ENCODE measurements at places on chromosomes 13 and 19. TPM values are rescaled to one million over a fixed set of nuclear protein-coding genes. Genes with fewer than 3 reads are reported as not detected.

Gene CA11
- 6.0 TPM for total RNA-seq

Gene FLT1
- total RNA-seq: 18.1 TPM

Gene ICAM1
- total RNA-seq: 12.2 TPM

DNA sequence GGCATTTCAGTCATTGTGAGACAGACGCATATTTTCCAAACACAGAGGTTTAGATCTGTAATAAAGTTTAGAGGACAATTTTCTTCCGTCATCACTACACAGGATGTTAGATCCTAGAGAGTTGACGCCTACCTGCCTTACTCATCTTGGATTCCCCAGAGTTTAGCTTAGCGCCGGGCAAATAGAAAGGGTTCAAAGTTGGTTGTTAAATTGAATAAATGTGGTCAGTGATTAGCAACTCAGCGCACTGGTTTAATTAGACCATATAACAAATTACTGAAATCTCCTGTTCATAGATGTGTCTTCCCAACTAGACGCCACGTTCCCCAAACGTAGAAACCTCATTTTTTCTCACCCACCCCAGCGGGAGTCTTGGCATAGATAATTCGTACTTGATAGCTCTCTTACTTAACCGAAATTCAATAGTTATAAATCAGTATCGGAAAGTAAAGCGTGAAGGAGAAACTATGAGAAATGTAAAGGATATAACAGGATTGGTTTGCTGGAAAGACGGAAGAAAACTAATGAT is 726 bp upstream of the UFM1 start:
- no peak for DNase-seq
- H3K4me1 ChIP-seq: peaks cover 11% of the 10 kb centered on the region
- H3K36me3 ChIP-seq: no peaks in the 10 kb centered on the region
- peak overlapping the region; percentile 7 for H3K4me3 ChIP-seq
- H3K27ac ChIP-seq: peak overlapping the region; percentile 91

Gene PPP2R1A
- 389 TPM for total RNA-seq

- no peaks in the 10 kb centered on the region for H3K36me3 ChIP-seq
- no peak overlapping the region for H3K4me3 ChIP-seq
- H3K27me3 ChIP-seq: no peaks in the 10 kb centered on the region
- no peak overlapping the region for H3K27ac ChIP-seq
- no peaks in the 10 kb centered on the region for H3K4me1 ChIP-seq
Measured at GRCh38 chr13:114054264-114054663, 78.2 kb downstream of the RASA3 start.

Gene ZNF682
- total RNA-seq: 6.9 TPM

Gene ZNF575
- 2.9 TPM for total RNA-seq

Gene LGI4
- 1.0 TPM for total RNA-seq

Gene CCDC194
- total RNA-seq: 2.8 TPM

GRCh38 chr13:88651531-88651930 is 980.4 kb downstream of the SLITRK5 start:
- no peak overlapping the region for H3K27ac ChIP-seq
- H3K36me3 ChIP-seq: no peaks in the 10 kb centered on the region
- DNase-seq: no peak
- H3K27me3 ChIP-seq: no peaks in the 10 kb centered on the region

Gene RCBTB2
- total RNA-seq: 12.6 TPM

GRCh38 chr19:34490141-34490766 is 8.7 kb downstream of the WTIP start:
- H3K27ac ChIP-seq: no peak overlapping the region
- H3K36me3 ChIP-seq: no peaks in the 10 kb centered on the region
- H3K4me1 ChIP-seq: no peaks in the 10 kb centered on the region
- H3K4me3 ChIP-seq: no peak overlapping the region
- no peaks in the 10 kb centered on the region for H3K27me3 ChIP-seq
- no peak for DNase-seq

Gene P2RY11
- total RNA-seq: 9.3 TPM

DNA sequence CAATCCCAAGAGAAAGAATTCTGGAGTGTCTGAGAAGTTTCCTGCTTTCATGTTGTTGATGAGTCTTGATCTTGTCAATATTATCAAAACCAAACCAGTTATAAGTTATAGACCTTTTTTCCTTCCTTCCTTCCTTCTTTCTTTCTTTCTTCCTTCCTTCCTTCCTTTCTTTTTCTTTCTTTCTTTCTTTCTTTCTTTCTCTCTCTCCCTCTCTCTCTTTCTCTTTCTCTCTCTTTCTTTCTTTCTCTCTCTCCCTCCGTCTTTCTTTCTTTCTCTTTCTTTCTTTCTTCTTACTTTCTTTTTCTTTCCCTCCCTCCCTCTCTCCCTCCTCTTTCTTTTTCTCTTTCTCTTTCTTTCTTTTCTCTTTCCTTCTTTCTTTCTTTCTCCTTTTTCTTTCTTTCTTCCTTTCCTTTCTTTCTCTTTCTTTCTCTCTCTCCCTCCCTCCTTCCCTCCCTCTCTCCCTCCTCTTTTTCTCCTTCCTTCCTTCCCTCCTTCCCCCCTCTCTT is at the start of gene OR7G3:
OR7G3 (minus strand) TSS at position 51 of the 506 bp plus-strand sequence; CDS start at position 51, 0 bp downstream.
- H3K27me3 ChIP-seq: peaks cover 10% of the 10 kb centered on the region
- no peaks in the 10 kb centered on the region for H3K4me1 ChIP-seq
- no peak within 1 kb of the TSS for H3K27ac ChIP-seq
- no peak within 1 kb of the TSS for H3K4me3 ChIP-seq

DNA sequence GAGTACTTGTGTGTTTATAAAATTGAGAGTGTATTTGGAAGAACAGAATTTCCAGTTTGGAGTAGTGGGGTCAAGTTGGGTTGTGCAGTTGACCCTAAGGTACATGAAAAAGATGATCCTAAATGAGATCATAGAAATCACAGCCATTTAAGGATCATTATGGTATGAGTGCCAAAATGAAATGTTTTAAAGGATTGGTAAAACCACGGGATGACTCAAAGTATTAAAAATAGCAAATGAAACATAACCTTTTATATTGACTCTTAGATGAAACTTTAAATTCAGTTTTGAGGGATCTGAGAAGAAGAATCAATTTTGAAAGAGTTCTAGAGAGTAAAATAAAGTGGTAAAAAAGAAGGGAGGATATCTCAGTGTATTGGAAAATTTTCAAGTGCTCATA is 773.8 kb downstream of the GPC5 start:
- no peak overlapping the region for H3K27ac ChIP-seq
- H3K4me1 ChIP-seq: no peaks in the 10 kb centered on the region
- no peak for DNase-seq

Gene APOC4
- total RNA-seq: 0.83 TPM

- H3K4me3 ChIP-seq: no peak overlapping the region
- H3K36me3 ChIP-seq: no peaks in the 10 kb centered on the region
- H3K27me3 ChIP-seq: peaks cover 39% of the 10 kb centered on the region
- no peak for DNase-seq
- no peak overlapping the region for H3K27ac ChIP-seq
- H3K4me1 ChIP-seq: peaks cover 9% of the 10 kb centered on the region
Measured at GRCh38 chr13:87678372-87678752, 7.2 kb downstream of the SLITRK5 start.

Gene LACC1
- total RNA-seq: 21.6 TPM

DNA sequence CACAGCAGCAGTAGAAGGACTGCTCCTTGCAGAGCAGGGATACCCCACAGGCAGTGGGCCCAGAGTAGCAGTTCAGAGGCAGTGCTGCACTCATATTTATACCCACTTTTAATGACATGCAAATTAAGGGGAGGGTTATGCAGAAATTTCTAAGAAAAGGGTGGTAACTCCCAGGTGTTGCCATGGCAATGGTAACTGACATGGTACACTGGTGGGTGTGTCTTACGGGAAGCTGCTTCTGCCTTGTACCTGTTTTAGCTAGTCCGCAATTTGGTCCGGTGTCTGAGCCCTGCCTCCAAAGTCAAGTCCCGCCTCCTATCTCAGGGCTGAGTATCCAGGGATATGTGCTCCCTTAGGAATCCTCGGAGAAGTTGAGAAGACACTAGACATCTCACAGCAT is 79.2 kb upstream of the UQCRFS1 start:
- H3K27ac ChIP-seq: no peak overlapping the region
- DNase-seq: no peak

- H3K4me3 ChIP-seq: no peak overlapping the region
- no peaks in the 10 kb centered on the region for H3K36me3 ChIP-seq
- H3K4me1 ChIP-seq: no peaks in the 10 kb centered on the region
- peak; percentile 28 for DNase-seq
- no peaks in the 10 kb centered on the region for H3K27me3 ChIP-seq
- H3K27ac ChIP-seq: no peak overlapping the region
Measured at GRCh38 chr19:29858000-29858596, 46.3 kb downstream of the CCNE1 start.

Gene ANGPTL4
- total RNA-seq: 4.4 TPM

Gene GPC6
- total RNA-seq: 62.3 TPM

GRCh38 chr13:37023871-37024270 is 23.3 kb downstream of the EXOSC8 start:
- no peaks in the 10 kb centered on the region for H3K27me3 ChIP-seq
- no peaks in the 10 kb centered on the region for H3K4me1 ChIP-seq
- no peak for DNase-seq
- H3K4me3 ChIP-seq: no peak overlapping the region

- H3K27me3 ChIP-seq: peaks cover 78% of the 10 kb centered on the region
- no peak for DNase-seq
- no peak overlapping the region for H3K4me3 ChIP-seq
- no peaks in the 10 kb centered on the region for H3K36me3 ChIP-seq
Measured at GRCh38 chr13:94702181-94703041, 9.9 kb downstream of the SOX21 start.

DNA sequence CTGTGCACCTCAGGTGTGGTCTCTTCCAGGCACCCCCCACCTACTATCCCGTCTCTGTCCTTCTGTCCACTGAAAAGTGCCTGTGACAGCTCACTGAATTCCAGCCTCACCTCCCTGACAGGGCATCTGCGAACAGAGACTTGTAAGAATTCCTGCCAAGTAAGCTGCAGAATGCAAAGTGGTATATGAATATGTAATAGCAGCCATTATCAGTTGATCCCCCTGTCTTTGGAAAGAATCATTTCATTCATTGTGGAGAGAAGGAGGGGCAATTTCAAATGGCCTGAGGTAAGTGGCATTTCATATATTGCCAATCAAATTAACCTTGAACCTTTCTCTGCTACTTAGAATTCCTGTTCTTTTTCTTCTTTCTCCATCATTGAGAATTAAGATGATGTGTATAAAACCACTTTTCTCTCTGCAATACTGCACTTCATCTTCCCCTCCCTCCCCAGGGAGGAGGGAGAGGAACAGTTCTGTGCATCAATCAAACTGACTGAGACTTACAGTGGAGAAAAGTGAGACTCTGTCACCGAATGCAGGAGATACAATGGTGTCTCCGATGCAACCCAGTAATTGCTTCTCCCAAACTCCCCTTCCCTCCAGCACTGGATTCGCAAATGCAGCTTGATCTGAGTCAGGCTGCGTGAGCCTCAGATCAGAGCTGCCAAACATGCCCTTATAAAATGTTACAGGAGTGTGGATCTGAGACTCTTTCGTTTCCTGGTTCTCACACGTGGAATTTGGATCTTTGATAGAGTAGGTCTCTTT is 91.7 kb downstream of the SLC10A2 start:
- H3K27me3 ChIP-seq: no peaks in the 10 kb centered on the region
- no peaks in the 10 kb centered on the region for H3K4me1 ChIP-seq
- DNase-seq: no peak
- no peaks in the 10 kb centered on the region for H3K36me3 ChIP-seq
- no peak overlapping the region for H3K27ac ChIP-seq

Gene PLK5
- not detected for total RNA-seq

Gene PABPC3
- total RNA-seq: not detected

- no peaks in the 10 kb centered on the region for H3K4me1 ChIP-seq
- no peaks in the 10 kb centered on the region for H3K27me3 ChIP-seq
- H3K36me3 ChIP-seq: no peaks in the 10 kb centered on the region
- no peak overlapping the region for H3K4me3 ChIP-seq
Measured at GRCh38 chr19:31491242-31491641, 142.0 kb upstream of the TSHZ3 start.

Gene PSG4
- total RNA-seq: not detected
